Neural progenitor cell (in vitro differentiated cells): ENCODE measurements at places on chromosomes 7 and 10. TPM values are rescaled to one million over a fixed set of nuclear protein-coding genes. Genes with fewer than 3 reads are reported as not detected.

DNA sequence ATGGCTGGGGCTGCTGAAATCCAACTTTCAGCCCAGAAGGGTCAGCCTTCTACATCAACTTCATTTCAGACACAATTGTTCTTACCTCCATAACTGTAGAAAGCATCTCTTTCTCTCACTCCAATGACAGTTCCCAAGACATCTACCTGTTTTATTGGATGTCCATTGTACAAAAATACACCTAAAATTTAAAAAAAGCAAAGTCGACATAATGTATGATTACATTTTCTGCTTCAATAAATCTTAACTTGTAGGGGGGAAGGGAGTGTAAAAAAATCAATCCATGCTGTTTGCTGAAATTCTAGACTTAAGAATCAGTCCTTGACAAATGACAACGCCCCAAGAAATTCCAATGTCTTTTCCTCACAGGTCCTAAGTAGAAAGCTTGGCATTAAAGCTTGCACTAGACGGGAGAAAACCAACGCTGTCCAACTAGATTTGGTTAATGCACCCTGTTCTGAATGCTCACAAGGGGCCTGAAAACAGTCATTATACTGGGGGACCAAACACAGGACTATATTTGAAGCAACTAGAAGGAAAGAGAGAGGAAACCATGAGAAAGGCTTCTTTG is 7.5 kb downstream of the STN1 start:
- H3K27me3 ChIP-seq, result no peaks in the 10 kb centered on the region
- H3K36me3 ChIP-seq, result peaks cover 4% of the 10 kb centered on the region
- no peak overlapping the region for H3K27ac ChIP-seq
- DNase-seq, result no peak
- H3K4me3 ChIP-seq, result no peak overlapping the region
- peaks cover 25% of the 10 kb centered on the region for H3K4me1 ChIP-seq

DNA sequence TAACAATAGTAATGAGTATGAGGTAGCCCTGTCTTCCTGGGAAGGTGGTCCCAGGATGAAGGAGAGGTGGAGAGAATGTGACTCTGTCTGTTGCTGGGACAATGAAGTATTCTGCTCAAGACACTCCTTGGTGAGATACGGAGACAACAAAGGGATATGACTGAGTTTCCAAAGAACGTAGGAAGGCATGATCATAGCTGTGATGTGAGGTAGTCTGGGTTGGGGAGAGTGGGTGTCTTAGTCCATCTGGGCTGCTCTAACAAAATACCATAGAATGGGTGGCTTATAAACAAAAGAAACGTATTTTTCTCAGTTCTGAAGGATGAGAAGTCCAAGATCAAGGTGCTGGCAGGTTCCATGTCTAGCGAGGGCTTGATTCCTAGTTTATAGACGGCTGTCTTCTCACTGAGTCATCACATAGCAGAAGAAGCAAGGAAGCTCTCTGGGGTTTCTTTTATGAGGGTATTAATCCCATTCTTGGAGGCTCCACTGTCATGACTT is 84.9 kb upstream of the RHOBTB1 start:
- no peak overlapping the region for H3K4me3 ChIP-seq
- H3K27ac ChIP-seq, result no peak overlapping the region
- no peaks in the 10 kb centered on the region for H3K4me1 ChIP-seq
- no peaks in the 10 kb centered on the region for H3K36me3 ChIP-seq
- no peak for DNase-seq
- H3K27me3 ChIP-seq, result no peaks in the 10 kb centered on the region

DNA sequence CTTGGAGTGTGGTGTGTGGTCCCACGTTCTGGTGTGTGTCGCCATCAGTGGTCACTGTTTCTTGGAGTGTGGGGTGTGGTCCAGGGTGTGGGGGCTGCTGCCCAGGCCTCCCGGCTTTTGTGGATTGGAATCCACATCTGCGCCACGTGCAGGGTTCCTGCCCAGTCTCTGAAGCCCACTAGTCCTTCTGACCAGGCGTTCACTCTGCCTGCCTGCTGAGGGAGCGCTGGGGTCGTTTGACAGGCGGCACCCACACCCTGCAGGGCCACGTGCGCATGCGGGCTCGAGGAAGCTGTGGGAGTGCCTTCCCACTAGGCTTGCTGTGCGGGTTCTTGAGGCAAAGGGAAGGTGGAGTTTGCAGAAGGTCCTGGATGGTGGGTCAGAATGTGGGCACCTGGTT is 51.4 kb downstream of the INPP5A start:
- no peak for DNase-seq
- H3K36me3 ChIP-seq, result no peaks in the 10 kb centered on the region
- no peak overlapping the region for H3K27ac ChIP-seq
- H3K27me3 ChIP-seq, result no peaks in the 10 kb centered on the region
- peaks cover 13% of the 10 kb centered on the region for H3K4me1 ChIP-seq
- no peak overlapping the region for H3K4me3 ChIP-seq

Gene CALHM3
- total RNA-seq, result not detected in 2 replicates

Gene OR2A1
- total RNA-seq, result not detected in 2 replicates

Gene SPAM1
- total RNA-seq, result not detected in 2 replicates
